ENCODE measurements at places on chromosomes 5 and 9.

DNA sequence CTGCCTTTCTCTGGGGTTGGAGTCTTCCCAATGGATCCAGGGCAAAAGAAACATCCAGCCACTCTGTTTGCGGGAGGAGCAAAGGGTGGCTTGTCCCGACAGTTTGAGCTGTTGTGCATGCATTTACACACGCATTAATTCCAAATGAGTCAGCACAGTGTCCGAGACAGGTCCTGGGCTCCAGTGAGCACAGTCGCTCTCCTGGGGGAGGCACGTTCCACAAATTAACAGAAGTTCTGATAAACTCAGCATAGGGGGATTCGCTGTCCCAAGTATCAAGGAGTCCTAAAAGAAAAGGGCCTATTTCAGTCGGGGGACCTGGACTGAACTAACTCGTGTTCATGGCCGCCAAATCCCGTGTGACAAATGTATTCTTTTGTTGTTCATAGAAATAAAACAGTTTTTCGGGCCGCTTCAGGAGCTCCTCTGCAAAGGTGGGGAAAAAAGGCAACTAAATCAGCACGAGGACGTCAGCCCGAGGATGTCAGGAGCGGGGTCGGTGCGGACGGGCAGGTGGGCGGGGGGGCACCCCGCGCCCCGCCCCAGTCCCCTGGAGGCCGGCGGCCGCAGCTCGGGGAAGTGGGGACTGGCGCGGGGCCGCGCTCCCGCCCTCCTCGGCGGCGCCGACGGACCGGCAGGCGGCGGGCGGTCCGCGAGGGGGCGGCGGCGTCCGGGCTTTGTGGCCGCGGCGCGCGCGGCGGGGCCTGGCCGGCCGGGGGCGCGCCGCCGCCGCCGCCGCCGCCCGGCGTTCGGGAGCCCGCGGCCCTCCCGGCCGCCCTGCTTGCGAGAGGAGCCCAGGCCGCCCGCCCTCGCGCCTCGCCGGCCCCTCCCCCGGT, at the start of gene MSANTD3:
Gene MSANTD3, plus strand, starts transcription at position 614 of the 836 bp plus-strand sequence. CDS start 14,796 bp downstream, outside the sequence.
- DNase-seq, result no peak

DNA sequence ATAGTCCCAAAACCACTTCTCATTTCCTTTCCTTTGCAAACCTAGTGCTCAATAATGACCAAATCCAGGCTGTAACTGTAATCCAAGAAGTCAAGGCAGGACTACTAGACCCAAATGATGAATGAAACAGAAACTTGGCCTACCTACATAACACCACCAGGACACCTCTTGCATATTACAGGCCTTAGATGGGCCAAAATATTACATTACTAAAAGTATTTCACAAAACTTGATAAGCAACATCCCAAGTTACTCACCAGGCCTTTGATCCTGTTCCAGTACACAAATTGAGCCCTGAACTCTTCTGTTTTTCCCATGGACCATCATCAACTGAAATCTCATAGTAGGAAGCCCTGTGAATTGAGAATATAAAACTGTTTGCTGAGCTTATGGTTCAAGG, 34.8 kb downstream of the NADK2 start:
- DNase-seq, result no peak

- no peak for DNase-seq
These were observed 12.7 kb downstream of the PTGES start for GRCh38 chr9:129740174-129740573.

DNA sequence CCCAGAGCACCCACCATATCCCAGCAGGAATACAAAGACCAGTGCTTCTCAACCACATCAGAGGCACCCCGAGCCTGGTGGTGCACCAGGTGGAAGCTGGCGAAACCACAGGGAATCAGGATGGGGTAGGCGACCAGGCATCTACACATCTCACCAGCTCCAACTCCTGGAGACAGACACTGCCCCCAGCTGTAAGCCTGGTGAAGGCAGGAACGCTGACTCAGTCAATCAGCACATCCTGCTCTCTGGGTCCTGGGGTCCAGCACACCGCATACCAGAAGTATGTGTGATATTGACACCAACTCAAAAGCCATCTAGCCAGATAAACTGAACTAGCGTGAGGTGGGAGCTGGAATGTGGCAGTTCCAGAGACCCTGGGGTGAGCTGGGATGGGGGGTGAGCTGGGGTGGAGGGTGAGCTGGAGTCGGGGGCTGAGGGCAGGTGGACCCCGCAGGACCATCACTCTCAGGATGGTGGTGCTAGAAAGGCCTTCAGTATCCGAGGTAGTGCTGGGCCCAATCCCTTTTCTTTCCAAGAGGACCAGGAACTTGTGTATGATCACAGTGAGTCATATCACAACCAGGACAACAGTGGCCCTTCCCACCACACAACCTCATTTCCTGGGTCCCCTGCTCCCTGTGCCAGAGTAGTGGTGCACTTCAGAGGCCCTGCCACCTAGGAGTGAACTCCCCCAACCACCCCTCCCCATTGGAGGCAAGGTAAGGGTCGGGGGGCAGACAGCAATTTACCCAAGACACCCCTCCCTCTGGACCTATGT, 2.5 kb downstream of the DBN1 start:
- DNase-seq, result no peak

- DNase-seq, result no peak
These were observed 24.3 kb upstream of the TRIM32 start for GRCh38 chr9:116662646-116663310.

DNA sequence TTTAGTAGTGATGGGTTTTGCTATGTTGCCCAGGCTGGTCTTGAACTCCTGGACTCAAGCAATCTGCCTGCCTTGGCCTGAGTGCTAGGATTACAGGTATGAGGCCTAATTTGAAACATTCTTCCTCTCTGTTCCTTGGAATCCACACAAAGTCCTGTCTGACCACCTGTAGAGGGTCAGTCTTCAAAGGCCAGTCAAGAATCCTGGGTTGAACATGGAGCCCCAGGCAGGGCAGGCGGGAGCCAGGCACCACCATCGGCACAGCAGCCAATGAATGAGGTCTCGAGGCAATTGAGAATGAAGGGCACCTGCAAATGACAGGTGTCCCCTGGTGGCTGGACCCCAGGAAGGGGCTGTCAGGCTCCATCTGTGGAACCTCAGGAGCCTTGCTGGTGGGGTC, 17.4 kb upstream of the NCS1 start:
- no peak for DNase-seq

DNA sequence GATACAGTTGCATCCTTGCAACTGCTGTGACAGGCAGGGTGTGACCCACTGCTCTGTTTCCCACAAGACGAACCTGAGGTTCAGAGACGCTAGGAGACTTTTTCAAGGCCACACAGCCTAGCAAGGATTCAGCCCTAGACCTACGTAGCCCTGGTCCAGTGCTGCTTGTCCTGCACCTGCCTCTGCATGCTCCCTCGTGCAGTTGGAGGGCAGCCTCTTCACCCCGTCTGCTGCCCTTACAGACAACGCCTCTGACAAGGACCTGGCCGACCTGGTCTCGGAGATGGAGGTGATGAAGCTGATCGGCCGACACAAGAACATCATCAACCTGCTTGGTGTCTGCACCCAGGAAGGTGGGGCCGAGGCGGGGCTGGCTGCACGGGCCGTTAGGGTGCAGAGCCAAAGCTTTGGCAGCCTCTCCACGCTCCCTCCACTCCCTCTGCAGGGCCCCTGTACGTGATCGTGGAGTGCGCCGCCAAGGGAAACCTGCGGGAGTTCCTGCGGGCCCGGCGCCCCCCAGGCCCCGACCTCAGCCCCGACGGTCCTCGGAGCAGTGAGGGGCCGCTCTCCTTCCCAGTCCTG, 8.5 kb downstream of the FGFR4 start:
- no peak for DNase-seq

DNA sequence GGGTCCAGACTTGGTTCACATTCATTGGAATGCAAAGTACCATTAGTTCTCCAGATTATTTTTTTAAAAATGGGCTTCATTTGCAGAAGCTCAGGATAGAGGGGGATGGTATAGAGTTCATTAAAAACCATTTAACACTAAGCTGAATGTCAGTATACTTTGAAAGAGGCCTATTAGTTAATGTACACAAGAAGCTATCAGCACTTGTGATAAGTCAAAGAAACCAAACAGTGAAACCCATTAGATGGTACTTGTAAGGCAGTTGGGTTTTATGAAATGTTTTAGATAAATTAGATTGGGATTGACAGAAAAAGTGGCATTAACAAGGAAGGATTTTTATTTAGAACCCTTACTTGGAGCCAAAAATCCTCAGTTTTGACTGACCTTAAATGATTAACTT, 229.2 kb upstream of the MPDZ start:
- no peak for DNase-seq

DNA sequence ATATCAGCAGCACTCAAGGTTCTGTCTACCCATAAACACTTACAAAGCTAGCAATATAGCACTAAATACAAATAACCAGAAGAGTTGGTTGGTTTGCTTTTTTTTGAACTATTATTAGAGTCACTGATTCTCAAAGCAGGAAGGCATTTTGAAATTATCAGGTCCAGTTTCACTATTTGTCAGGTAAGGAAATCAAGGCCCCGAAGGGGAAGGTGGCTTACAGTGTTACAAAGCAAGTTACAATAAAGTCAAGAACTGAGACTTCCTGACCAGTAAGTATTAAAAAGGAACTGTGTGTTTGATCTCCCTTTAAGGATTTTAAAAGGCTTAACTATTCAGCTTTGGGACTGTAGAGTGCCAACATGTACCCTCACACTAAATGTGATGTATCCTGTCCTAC, 10.8 kb downstream of the C5orf15 start:
- no peak for DNase-seq

GRCh38 chr9:73038089-73038509, 85.2 kb upstream of the ALDH1A1 start:
- no peak for DNase-seq

GRCh38 chr5:68435611-68436010, 220.1 kb downstream of the PIK3R1 start:
- DNase-seq, result no peak

- no peak for DNase-seq
These were observed 140.0 kb downstream of the SIL1 start for GRCh38 chr5:139058121-139058520.

DNA sequence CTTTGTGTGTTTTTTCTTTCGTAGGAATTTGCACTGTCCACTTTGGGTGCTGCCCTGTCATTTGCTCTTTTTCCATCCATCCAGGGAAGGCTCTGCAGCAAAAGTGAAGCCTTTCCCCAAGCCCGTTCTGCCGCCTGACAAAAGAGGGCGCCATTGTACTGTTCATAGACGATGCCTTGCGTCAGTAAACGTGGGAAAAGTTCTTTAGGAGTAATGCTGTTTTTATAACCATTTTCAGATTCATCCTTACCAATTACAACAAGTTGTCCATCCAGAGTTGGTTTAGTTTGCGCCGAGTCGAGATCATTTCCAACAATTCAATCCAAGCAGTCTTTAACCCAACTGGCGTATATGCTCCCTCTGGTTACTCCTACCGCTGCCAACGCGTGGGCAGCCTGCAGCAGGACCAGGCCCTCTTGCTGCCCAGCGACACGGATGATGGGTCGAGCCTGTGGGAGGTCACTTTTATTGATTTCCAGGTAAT, 34.3 kb upstream of the RPS23 start:
- peak; percentile 23 for DNase-seq
